ENCODE measurements at places on chromosomes 13 and 19.

DNA sequence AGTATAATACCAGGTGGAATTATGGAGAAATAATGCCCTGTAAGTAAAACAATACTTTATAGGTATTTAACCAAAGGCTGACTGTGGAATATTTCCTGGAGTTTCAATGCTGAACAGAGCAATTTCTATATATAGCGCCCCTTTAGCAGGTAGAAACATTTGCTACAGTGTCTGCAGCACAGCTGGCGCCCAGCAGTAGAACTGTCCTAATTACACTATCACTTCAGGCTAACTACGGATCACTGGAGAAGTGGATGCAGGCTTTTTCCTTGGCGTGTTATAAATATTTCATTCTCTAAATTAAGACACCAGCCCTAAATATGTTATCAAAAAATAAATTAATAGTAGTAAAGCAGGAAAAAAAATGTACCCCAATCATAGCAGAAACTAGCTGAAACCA lies 3.1 kb downstream of the SHISA2 start:
- no peak for DNase-seq

GRCh38 chr19:17314007-17314593 lies 4.7 kb downstream of the DDA1 start:
- DNase-seq: no peak

- DNase-seq: no peak
These were observed 170.8 kb upstream of the SOX1 start for GRCh38 chr13:111895896-111896821.

- DNase-seq: no peak
These were observed 49.6 kb downstream of the ABCC4 start for GRCh38 chr13:95251641-95252040.

GRCh38 chr13:90690458-90691080 lies 656.9 kb upstream of the MIR17HG start:
- peak; percentile 12 for DNase-seq

DNA sequence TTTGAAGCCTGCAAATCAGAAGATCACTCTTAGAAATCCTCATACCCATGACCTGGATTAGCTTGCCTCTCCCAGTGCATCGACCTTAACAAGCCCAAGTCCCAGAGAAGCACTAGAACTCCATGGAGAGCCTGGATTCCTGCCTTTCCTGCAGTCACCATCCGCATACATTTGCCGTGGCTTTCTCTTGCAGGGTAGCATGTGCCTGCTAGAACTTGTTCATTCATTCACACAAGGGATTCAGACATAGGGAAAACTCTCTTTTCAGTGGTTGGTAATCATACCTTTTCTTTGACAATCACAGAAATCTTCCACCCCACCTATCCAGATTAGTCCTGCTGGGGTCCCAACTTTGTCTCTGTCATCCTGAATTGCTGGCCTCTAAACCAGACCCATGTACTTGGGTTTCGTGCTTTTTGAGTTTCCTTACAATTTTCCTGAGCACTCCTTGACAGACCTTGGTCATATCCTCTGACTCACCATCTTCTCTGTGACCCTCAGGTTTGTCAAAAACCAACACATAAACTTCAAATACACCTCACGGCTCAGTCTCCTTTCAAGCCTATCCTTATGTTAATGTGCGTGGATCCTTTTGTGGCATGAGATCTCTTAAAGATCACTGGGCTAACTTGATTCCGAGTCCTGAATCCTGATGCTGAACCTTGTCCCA lies 355.0 kb downstream of the MYO16 start:
- DNase-seq: no peak

- DNase-seq: no peak
These were observed 7.7 kb downstream of the ATP4B start for GRCh38 chr13:113650275-113650674.

GRCh38 chr19:51777570-51778462 lies 16.8 kb downstream of the FPR2 start:
- peak; percentile 72 for DNase-seq

DNA sequence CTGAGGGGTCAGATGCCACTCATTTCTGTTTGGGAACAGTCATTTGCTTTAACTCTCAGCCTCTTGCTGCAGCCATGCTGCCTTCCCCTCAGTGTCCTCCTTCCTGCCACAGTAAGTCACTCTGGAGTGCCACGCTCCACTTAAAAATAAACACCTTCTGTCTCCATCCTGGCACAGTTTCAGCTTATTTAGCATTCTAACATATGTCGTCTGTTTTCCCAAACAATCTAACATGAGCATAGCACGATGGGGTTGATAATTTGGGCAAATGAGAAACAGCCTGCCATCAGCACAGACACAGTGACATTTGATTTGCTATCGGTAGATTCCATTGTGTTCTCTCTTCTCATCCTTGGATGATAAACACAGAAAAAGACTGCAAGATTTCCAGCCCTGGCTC lies 768.6 kb downstream of the UQCRFS1 start:
- no peak for DNase-seq

DNA sequence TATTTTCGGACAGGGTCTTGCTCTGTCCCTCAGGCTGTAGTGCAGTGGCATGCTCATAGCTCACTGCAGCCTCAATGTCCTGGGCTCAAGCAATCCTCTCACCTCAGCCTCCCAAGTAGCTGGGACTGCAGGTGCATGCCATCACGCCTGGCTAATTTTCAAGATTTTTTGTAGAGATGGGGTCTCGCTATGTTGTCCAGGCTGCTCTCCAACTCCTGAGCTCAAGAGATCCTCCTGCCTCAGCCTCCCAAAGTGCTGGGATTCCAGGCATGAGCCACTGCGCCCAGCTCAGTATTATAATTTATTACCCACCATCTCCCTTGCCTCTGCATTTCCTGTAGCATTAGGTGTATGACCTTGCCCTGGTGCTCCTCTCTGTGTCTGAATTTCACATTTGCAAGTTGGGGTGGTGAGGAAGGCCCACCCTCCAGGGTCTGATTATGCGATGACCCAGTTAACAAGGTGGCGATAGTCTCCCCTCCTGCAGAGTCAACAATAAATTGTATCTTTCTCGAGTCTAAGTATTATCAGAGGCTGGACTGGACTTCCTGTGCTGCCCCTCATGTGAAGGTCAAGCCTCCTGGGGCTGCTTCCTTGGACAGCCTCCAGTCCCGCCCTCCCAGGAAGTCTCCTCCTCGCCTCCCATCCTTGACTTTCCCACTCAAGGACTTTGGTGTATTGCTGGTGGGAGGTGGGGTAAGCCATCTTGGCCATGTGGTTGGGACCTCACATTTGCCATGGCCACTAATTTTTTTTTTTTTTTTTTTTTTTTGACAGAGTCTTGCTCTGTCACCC lies 1.5 kb upstream of the TUBB4A start:
- no peak for DNase-seq

DNA sequence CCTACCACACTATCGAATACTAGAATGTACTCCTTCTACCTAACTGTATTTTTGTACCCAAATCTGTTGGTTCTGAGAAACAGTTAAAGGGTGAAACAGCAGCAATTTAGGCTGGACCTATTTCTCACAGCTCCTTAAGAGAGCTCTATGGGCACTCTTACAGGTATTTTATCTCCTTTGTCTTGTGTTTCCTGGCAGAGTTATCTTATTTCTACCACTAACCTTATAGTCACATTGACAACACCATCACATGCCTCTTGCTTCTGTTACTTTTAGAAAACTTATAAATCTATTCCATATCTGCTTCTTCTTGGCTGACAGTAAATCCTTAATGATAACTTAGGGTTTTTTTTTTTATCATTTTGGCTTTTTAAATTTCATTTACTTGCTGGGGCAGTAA lies 130.7 kb downstream of the MYO16 start:
- no peak for DNase-seq

- DNase-seq: no peak
These were observed 277.6 kb upstream of the DACH1 start for GRCh38 chr13:72144636-72145035.

GRCh38 chr13:51589793-51590192 lies 5.5 kb downstream of the WDFY2 start:
- no peak for DNase-seq

- no peak for DNase-seq
These were observed 103.3 kb downstream of the PTPRS start for GRCh38 chr19:5237190-5237780.

DNA sequence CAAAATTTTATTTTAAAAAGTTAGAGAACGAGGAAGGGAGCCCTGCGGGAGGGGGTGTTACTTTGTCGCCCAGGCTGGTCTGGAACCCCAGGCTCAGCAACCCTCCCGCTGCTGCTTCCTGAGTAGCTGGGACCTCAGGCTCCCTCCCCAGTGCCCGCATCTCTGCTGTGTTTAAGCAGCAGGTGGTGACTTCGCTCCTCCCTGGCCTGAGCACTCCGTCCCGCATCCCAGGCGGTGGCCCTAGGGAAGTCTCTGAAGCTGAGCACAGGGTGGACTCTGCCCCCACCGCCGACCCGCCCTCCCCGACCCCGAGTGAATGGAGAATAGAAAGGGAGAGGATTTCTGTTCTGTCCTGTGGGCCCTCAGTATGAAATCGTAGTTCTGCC lies 30.5 kb downstream of the ZNF701 start:
- DNase-seq: no peak

DNA sequence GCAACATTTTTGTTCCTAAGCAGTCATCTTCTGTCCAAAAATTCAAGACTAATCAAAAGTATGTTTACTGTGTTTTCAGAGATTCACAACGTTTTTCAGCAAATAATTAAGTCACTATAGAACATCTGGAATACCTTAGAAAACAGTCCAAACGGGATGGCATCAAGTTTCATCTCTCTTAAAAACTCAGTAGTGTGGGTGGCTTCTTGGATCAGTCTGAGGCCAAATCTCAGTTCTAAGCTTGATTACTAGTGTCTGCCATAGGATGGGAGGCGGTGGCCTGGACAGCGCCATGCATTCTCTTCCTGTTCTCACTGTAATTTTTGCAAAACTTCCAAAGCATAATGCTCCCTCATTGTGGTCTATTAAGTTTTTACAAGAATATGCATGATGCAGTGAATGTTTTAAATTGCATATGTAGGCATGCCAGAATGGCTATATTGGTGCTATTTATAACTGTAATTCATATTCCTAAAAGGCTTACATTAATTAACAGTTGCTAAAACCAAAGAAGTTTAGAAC lies 37.1 kb downstream of the ANKRD10 start:
- no peak for DNase-seq

- no peak for DNase-seq
These were observed 464.4 kb downstream of the ITGBL1 start for GRCh38 chr13:101916775-101917474.

DNA sequence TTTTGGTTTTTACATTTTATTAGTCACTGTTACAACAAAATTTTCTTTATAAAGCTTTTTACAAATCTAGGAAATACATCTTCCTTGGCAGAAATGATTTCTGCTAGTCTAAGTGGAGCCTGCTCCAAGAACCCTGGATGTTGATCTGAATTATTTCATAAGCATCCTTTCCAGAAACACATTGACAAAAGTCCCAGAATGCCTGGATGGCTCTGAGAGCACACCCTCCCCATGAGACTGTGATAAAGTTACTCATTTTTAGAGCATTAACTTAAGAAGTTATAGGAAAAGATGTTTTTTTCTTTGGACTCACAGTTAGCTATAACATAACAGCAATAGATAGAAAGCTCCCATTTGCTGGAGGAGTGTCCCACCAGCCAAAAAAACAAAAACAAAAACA lies 559.6 kb upstream of the SPRY2 start:
- DNase-seq: no peak

Data from HS-27A (cell line).